GM03348 (cell line): ENCODE measurements at places on chromosomes 7 and 10.
A peak's percentile ranks its signal among the peaks of the same experiment; 100 is the strongest.

GRCh38 chr10:126013489-126014281, 117.3 kb downstream of the FANK1 start:
- DNase-seq, result peak; percentile 72

DNA sequence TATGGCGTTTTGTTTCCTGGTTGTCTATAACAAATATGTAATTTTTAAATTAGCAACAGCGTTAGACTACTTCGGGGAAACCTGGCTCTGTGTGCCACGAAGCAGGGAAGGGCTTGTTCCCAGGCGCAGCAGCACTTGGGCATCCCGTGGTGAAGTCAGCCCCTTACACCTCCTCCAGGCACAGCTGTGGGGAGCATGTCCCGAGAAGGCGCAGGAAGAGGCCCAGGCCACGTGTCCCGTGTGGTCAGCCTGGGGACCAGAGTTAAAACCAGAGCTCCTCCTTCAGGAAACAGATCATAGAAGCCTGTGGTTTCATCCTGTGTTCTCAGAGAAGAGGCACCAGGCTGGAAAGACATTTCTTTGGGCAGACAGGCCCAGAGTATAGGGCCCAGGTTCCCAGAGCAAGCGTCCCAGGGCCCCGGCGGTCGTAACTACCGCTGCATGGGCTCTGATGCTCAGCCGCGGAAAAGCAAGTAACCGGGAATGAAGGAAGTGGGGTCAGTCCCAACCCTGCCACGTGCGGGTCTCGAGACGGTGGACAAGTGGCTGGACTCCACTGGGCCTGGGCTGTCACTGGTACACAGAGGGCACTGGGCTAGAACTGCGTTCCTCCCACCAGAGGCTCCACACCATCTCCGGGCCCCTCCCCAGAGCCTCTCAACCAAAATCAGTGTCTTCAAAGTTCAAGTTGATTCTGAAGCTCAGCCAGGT, 7.1 kb downstream of the NUDT1 start:
- peak; percentile 96 for DNase-seq

GRCh38 chr10:121436630-121437341, 161.5 kb downstream of the FGFR2 start:
- no peak for DNase-seq

- DNase-seq, result no peak
These were observed 49.2 kb upstream of the CPN1 start for GRCh38 chr10:100130831-100131230.

DNA sequence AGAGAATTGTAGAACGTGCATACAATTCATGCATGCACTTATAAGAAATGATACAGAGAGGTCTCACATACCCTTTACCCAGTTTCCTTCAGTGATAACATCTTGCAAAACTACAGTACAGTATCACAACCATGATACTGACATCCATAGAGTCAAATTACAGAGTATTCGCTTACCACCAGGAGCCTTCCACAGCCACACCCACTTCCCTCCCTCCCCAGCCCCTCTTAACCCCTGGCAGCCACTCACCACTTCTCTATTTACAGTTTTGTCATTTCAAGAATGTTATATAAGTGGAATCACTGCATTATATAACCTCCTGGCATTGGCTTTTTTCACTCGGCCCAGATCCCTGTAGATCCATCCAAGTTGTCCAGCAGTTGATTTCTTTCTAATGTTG, 143.8 kb downstream of the ZNF248 start:
- no peak for DNase-seq
